SIG-M5 (cell line): ENCODE measurements at places on chromosomes 2 and 18.

- no peak for DNase-seq
Measured at GRCh38 chr2:11955884-11956291, 209.5 kb downstream of the LPIN1 start.

DNA sequence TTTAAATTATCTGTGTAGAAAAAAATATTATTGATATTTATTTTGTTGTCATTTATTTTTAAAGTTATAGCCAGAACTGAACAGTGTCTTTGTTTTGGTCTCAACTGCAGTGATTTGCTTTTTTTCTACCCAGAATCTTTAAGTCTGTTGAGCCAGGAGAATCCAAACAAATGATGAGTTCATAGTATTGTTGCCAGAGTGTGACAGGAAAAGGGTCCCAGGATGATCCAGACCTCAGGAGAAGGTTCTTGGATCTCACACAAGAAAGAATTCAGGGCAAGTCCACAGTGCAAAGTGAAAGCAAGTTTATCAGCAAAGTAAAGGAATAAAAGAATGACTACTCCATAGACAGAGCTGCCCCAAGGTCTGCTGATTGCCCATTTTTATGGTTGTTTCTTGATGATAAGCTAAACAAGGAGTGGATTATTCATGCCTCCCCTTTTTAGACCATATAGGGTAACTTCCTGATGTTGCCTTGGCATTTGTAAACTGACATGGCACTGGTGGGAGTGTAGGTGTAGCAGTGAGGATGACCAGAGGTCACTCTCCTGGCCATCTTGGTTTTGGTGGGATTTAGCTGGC lies 127.1 kb downstream of the AGPS start:
- no peak for DNase-seq

GRCh38 chr2:43455731-43456642 lies 139.9 kb downstream of the THADA start:
- no peak for DNase-seq

DNA sequence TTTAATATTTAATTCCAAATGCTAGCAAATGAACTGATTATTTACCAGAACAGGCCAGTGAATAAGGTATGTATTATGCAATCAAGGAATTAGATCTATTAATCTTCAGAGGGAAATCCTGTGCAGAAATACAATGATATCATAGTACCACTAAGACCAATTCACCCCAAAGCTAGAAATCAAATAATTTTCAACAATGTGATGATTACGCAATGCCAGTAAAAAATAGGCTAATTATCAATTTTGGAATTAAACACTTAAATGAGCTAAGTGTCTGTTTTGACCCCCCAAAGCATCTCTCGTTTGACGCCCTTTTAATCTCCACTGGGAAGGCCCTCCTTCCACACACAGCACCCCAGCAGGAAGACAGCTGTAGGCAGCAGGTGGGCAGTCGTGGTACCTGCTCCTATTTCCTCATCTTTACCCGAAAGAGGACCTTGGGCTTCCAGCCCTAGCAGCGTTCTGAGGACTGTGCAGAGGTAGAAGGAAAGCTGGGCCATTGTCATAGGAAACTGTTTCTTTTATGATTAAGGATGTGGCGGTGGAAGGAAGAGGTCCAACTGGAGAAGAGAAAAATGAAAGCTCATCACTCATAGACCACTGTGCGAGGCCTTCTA lies 84.7 kb downstream of the MBP start:
- no peak for DNase-seq

DNA sequence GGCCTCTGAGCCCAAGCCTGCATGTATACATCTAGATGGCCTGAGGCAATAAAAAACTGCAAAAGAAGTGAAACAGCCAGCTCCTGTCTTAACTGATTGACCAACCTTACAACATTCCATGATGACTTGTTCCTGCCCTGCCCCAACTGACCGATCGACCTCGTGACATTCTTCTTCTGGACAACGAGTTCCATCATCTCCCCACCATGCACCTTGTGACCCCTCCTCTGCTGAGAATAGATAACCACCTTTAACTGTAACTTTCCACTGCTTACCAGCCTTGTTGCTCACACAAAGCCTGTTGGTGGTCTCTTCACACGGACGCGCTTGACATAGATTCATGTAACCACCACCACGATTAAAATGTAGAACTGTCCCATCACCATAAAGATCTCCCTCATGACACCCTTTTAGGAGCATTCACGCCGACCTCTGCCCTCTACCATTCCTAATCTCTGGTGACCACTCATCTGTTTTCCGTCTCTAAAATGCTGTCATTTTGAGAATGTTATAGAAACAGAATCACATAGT lies 120.1 kb upstream of the REV1 start:
- DNase-seq: no peak
